ENCODE measurements at places on chromosomes 5 and 9.

GRCh38 chr5:117759849-117760499, 1185.4 kb upstream of the SEMA6A start:
- no peak for DNase-seq

GRCh38 chr5:113162770-113163169, 186.2 kb downstream of the DCP2 start:
- no peak for DNase-seq

DNA sequence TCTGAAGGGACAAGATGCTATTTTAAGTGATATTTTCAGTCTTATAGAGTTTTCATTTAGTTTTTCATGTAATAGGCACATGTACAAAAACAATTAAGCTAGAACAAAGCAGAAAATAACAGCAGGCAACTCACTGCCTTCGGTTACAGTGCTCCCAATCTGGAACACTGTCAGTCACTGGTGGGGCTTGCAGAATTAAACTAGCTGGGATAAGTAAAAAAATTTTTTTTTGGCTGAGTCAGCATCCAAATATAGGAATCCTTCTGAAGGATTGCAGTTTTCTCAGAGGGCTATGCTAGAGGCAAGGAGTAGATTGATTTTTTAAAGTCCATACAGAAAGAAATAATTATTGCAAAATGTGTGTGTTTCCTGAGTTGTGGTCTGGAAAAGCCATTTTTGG, 250.2 kb upstream of the RFX3 start:
- no peak for DNase-seq

DNA sequence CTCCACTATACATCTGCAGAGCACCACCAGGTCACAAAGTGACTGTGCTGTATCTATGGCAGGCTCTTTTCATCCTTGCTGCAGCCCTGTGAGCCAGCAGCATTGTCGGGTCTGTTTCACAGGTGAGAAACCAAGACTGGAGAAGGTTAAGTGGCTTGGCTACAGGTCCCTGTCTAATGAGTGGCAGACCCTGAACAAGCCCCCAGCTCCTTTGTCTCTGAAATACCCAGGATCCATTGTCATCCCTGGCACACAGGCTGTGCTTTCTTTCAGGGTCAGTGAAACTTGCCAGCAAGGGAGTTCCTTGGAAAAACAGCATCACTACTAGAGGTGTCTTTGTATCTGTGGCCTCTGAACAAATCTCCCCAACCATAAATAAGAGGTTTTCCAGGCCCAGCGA, 27.6 kb upstream of the CXCL14 start:
- DNase-seq: no peak

GRCh38 chr9:8845808-8846207, 1046.2 kb upstream of the DMAC1 start:
- DNase-seq: no peak

DNA sequence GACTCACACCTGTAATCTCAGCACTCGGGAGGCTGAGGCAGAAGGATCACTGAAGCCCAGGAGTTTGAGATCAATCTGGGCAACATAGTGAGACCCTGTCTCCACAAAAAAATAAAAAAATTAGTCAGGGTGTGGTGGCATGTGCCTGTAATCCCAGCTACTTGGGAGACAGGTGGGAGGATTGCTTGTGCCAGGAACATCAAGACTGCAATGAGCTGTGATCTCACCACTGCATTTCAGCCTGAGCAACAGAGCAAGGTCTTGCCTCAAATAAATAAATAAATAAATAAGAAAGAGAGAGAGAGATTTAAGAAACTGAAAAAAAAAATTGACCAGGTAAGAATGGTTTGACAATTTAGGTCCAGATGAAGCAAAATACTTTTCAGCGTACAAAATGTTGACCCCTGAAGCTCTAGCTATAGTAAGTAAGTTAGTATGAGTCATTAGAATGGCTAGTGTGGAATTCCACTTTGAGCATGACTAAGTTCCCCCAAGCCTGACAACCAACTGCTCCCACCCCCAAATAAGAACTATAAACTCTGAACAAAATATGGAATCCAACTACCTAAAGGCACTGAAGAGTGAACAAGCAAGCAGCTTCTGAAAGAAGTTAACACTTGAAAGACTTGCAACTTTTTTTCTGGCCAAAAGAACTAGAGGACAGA, 217.8 kb upstream of the TLE4 start:
- DNase-seq: no peak

GRCh38 chr5:137470111-137470920, 28.8 kb downstream of the SPOCK1 start:
- DNase-seq: no peak

- DNase-seq: no peak
Measured at GRCh38 chr9:112322701-112323377, 10.6 kb downstream of the PTBP3 start.

DNA sequence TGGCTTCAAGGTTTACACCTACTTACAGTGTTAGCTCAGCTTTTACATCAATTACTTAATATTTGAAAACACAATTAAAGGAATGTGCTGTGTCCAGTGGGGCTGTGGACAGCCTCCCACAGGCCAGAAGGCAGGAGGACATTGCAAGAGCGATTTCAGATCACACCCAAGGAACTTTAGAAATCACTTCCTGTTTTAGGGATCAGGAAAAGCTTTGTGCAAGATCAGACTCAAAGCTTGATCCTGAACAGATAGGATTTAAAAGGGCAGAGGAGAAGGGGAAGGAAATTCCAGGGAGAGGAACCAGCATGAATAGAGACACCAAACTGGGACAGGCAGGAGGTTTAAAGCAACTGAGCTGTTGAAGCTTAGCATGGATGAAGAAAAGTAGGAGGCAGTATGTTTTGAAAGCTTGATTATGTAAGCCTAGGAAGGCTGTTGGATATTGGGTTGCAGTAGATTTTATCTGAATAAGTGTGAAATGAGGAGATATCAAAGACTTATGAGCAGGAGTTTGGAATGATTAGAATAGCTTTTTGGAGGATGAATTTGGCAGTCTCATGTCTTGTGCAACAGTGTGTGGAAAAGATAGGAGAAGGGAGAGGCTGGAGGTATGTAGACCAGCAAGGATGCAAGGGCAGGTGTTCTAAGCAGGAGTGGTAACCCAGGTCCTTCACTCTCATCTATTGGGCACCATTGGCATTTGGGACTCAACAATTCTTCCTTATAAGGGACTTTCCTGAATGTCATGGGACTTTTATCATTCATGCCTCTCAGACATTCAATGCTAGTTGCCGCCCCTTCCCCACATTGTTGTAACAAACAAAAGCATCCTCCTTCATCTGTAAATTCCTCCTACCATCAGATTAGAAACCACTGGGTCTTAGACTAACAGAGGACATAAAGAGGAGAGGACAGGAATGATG, 123.5 kb downstream of the TARS1 start:
- no peak for DNase-seq

DNA sequence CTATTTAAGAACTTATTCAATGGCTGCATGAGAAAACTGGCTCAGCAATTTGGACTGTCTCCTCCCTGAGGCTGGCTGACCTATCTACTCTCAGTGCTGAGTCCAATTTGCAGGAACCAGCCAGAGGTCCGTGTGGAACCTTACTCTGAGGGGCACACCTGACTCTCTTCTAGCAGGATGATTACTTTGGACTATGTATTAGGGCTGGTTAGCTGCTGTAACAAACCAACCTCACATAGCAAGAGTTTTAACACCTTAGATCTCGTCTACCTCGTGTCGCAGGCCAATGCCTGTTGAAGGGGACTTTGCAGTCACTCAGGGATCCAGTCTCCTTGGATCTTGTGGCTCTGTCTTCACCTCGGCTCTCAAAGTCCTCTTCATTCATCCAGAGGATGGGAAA, 3.4 kb upstream of the FAM193B start:
- DNase-seq: no peak

- DNase-seq: no peak
Measured at GRCh38 chr5:64827703-64828102, 59.0 kb downstream of the CWC27 start.

- DNase-seq: no peak
Measured at GRCh38 chr5:87825583-87825982, 412.9 kb upstream of the CCNH start.

DNA sequence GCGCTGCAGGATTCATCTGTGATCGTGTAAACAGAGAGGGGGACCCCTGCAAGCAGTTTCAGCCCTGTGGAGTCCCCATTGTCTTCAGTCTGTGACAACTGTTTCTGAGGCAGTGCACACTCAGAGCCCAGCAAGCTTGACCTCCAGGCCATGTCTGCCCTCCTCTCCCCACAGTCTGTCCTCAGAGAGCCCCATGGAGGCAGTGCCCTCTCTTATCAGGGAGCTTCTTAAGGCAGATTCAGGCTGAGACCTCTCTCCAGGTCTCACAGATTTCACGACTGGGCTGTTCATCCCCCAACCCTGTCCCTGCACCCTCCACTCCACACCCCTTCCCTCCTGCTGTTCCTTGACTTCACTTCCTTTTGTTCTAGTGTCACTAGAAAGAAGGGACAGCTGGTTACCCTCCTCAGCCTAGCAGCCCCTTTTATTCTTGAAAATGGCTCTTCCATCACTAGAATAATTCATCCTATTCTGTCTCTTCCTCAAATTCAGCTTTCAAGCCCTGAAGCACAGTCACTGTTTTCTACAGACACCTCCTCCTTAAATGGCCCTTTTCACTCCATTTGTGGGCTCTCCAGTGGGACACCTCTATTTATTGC, 218.4 kb downstream of the MED10 start:
- DNase-seq: no peak

GRCh38 chr9:76451234-76451633, 7.7 kb upstream of the GCNT1 start:
- no peak for DNase-seq

DNA sequence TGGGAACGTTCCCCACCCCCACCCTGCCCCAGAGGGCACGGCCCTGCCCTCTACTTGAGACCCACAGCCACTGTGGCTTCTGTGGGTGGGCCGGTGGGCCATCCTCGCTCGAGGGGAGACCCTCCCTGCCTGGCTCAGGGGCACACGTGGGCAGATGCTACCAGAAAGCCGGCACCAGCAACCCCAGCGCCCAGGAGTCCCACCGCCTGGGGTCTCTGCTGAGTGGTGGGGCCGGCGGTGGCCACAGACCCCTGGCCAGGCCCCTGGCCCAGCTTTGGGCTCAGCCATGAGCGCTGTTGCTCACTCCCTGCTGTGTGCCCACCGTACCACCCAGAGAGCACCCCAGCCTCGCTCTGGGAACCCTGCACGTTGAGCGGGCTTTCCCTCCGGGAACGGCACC, 16.5 kb upstream of the NRARP start:
- no peak for DNase-seq

DNA sequence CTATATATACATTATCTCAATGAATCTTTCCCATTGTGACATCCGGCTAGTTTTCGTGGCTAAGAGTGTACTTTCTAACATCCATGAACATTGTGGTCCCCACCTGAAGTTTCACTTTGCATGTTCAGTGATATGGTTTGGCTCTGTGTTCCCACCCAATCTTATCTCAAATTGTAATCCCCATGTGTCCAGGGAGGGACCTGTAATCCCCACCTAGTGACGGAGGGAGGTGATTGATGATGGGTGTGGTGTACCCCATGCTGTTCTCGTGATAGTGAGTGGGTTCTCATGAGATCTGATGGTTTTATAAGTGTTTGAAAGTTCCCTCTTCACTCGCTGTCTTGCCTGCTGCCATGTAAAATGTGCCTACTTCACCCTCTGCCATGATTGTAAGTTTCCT, 28.1 kb downstream of the MRPL22 start:
- DNase-seq: no peak

DNA sequence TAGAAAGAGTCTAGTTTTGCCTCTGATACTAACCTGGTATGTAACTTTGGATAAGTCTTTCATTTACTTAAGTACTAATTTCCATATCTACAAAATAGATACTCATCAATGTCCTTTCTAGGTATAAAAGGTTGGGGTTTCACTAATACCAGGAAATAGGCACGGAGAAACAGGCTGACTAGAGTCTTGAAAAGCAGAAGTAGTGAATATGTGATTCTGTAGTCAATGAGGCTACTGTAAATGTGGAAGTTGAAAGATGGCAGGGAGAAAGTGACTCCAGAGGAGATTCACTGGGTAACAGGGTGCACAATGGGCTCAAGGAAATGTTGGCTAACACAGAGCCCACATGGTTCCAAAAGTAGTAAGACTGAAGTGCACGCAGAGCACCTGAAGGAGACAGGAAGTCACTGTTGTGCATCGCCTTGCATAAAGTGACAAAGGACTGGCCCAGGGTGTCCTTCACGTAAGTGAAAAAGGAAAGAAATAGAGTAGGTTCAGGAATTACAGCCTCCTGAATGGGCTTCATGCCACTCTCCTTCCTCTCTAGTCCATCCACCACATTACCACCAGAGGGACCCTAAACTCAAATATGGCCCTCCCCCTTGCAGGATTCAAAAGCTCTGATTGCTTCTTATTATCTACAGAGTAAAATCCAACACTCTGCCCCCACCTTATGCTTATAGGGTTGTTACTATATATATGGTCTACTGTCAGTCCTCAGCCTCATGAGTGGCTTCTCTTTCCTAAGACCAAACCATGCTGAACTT, 288.0 kb upstream of the SMARCA2 start:
- no peak for DNase-seq

GRCh38 chr9:116045083-116045482, 108.5 kb upstream of the PAPPA start:
- no peak for DNase-seq

DNA sequence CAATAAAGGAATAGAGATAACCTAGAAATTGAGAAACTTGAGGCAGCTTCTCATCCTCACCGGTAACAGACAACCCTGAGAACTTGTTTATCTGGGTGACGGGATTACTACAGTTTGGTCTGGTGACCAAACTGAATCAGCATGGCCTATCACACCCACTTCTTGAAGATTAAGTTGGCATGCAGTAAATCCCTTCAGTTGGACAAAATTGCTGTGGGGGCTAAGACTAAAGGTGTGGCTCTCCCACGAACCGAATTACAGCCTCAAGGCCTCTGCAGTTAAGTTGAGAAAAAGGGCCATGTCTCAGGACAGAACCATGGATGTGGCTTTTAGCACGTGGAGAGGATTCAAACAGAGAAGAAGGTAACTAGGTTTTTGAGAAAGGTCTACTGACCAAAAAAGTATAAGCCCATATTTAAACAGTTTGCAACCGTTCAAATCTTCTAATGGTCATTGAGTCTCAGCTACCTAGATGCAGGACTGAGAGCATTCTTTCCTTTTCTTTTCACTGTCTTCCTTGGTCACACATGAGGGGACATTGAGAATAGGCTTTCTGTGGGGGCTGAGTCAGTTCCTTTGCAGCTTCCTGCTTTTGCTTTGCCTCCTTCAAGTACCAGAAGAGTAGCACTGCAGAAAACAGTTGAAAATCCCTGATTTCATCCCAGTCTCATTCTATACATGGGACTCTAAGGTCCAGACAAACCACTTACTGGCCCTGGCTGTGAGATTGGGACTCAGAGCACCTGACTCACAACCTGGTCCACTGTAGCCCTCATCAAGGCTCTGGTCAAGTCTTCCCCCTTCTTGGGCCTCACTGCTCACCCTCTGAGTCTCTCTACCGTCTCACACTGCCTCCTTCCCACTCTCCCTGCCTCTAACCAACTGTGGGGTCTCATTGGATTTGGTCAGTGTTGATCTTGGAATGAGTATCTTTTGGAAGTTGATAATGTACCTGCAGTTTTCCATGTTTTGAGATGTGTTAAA, 30.9 kb downstream of the PDE6A start:
- DNase-seq: no peak

- no peak for DNase-seq
Measured at GRCh38 chr9:21153336-21154017, 11.8 kb upstream of the IFNW1 start.

All from activated CD8-positive, alpha-beta memory T cell treated with anti-CD3 and anti-CD28 coated beads for 1 hour (primary cell).